T-helper 2 cell (primary cell): ENCODE measurements at places on chromosomes 1 and 21.
A peak's percentile ranks its signal among the peaks of the same experiment; 100 is the strongest.

GRCh38 chr1:52403566-52404115, 582 bp downstream of the ORC1 start:
- no peak for DNase-seq

- no peak for DNase-seq
Observed at GRCh38 chr1:159916242-159917051, 8.9 kb downstream of the TAGLN2 start.

GRCh38 chr1:8817412-8818324, at the start of gene RERE:
Gene RERE (minus strand): TSS chr1:8817640.
- peak; percentile 98 for DNase-seq

DNA sequence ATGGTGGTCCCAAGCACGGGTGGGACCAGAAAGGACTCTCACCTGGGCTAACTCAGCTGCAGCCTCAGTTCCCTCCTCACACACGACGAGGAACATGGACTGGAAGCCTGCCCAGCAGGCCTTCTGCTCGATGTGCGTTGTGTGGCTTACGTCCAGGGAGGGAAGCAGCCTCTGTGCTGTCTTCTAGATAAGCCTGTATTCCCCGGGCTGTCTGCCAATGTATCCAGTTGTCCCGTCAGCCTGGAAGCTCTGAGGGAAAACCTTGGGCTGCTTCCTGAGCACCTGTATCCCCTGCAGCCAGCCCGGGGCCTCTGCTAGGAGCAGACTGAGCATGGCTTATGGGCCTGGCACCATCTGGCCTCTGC, 10.5 kb downstream of the PCSK9 start:
- DNase-seq, result no peak

DNA sequence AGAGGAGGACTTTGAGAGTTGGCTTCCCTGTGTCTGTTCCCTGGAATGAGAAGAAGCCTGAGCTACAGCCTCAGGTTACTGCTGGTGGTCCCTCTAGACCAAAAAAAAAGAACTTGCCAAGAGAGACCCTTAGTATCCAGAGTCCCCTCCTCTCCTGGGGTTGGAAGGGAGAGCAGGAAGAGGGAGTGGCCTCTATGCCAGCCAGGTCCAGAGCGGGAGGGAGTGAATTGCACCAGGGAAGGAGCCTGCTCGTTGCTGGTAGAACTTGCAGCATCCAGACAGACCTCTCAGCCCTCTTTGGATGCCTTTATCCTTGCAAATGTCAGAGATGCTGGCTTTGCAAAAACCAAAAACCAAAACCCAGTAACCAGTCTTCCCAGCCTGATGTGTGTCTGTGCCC, 491.3 kb upstream of the VAMP3 start:
- no peak for DNase-seq

DNA sequence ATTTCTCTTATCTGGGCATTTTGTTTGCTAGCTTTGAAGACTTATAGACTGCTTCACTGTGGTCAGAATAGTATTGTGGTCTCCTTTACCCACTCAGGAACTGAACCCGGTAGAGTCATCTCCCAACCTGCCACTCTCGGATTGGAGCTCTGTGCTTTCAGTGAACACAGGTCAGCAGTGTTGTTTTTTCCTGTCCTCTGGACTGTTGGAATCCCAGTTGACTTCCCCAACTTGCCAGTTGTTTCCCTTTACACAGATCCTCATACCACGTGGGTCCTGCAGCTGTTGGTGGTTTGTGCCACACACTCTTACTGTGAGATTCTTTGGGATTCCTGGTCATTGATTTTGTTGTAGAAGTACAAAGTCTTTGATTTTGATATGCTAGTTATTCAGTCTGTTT, 214.1 kb downstream of the DYRK1A start:
- DNase-seq, result no peak

DNA sequence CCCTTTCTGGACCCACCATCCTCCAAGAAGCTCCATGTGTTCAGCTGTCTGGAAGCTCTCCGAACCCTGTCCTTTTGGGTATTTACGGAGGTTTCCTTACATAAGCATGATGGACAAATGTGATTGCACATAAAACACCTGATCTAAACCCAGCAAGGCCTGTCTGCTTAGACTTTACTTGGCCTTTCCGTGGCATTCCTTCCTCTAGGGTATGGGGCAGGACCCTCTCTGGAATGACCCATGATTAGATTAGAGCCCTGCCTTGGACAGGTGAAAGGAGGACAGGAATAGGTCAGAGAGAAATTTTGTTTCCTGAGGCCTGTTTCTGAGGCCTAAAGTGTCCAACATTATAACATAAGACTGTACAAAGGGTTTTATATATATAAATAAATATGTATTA, 16.9 kb downstream of the PTPRU start:
- DNase-seq, result no peak

GRCh38 chr21:39269620-39270019, 43.8 kb downstream of the BRWD1 start:
- DNase-seq, result no peak

- DNase-seq, result no peak
Observed at GRCh38 chr1:23589585-23589986, 30.3 kb upstream of the ID3 start.

- DNase-seq, result no peak
Observed at GRCh38 chr21:20698585-20698984, 299.6 kb upstream of the NCAM2 start.

- DNase-seq, result no peak
Observed at GRCh38 chr1:184836934-184837895, 82.6 kb upstream of the EDEM3 start.

GRCh38 chr1:157085421-157085820, 14.2 kb downstream of the ETV3L start:
- DNase-seq, result no peak

GRCh38 chr1:85447006-85447943, 17.7 kb downstream of the DDAH1 start:
- DNase-seq, result no peak

DNA sequence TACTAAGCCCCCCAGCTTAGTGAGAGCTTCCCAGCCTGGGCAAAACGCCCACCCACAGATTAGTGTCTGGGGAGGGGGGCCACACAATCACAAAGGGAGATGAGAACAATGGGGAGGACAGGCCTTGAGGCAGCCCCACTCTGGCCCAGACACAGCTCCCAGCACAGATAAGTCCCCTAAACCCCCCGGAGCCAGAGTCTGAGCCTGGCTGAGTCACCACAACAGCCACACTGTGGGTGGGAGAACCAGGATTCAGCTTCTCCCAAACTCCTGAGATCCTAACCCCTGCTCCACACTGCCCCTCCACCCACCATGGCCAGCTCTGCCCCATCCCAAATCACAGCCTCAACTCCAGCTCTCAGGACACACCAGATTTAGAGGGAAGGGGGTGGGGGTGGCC, 4.2 kb downstream of the NECTIN4 start:
- no peak for DNase-seq
